Stimulated activated CD8-positive, alpha-beta memory T cell treated with anti-CD3 and anti-CD28 coated beads, Interleukin-4, amount 100 ng/mL, for 4 hours (primary cell): ENCODE measurements at places on chromosomes 7 and 10.
A peak's percentile ranks its signal among the peaks of the same experiment; 100 is the strongest.

DNA sequence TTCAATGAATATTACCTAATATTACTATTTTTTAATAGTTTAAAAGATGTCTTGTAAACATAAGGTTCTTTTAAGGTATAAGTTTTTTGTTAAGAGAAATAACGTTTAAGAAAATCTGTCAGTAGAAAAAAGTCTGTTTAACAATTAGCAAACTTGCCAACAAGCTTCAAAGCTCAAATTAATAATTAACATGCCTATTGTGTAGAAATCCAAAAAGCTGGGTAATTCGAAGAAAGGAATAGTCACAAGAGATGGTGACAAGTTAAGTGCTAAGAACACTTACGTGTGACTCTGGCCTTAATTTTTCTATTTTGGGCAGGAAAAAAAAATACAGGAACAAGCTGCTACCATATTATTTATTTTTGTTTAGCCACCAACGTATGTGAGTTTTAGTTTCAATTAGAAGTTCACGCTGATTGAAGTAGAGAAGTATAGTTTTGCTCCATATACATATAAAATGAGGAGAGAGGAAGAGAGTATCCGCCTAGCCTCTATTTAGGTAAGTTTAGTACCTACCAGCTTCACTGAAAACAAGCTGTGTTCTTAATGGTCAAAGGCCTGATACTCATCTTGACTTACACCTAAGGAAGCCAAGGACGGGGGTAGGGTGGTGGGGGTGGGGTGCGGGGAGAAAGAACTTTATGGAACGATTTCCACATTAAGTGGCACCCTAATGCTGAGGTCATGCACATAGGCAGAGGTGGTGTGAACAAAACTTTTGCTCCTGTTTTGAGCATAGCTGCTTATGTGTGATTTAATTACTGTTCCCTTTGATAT lies 43.4 kb upstream of the AGBL3 start:
- no peak for DNase-seq

DNA sequence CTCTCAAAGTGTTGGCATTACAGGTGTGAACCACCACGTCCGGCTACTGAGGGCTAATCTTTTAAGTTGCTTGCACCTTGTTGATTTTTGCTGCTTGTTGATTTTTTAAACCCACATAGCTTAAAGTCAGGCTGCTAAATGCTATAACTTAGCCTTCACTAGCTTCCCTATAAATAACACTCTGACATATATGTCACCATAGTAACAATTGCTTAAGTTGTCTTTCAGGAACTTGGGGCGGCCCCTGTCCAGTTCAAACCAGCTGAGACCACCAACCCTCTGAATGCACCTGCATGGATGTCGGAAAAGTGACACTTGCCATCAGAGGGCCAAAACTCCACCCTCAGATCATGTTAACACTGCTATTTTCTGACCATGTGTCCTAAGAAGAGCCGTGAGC lies 47.3 kb downstream of the ST8SIA6 start:
- no peak for DNase-seq

GRCh38 chr10:106185951-106186350 lies 978.6 kb downstream of the SORCS1 start:
- DNase-seq, result no peak

- no peak for DNase-seq
Observed at GRCh38 chr10:3869036-3869435, 84.0 kb upstream of the KLF6 start.

- DNase-seq, result no peak
Observed at GRCh38 chr7:90743626-90744025, 147.5 kb downstream of the CDK14 start.

- peak; percentile 34 for DNase-seq
Observed at GRCh38 chr7:786472-787255, 45.6 kb upstream of the SUN1 start.

DNA sequence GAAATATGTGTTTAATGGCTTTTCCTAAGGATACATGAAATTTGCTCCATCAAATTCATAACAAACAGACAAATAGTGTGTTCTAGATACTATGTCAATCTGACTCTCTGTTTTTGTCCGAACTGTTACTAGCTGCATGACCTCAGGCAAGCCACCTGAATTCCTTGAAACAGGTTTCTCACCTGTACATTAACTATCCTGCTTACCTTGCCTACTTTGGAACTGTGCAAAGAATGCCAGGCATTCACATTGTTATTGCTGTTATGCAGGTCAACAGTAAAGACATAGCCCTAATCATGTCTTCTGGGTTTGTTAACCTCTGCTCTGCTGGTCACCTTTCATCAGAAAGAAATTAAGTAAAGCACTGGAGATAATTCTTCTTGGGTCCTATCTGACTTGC lies 1283.9 kb upstream of the CELF2 start:
- DNase-seq, result no peak

DNA sequence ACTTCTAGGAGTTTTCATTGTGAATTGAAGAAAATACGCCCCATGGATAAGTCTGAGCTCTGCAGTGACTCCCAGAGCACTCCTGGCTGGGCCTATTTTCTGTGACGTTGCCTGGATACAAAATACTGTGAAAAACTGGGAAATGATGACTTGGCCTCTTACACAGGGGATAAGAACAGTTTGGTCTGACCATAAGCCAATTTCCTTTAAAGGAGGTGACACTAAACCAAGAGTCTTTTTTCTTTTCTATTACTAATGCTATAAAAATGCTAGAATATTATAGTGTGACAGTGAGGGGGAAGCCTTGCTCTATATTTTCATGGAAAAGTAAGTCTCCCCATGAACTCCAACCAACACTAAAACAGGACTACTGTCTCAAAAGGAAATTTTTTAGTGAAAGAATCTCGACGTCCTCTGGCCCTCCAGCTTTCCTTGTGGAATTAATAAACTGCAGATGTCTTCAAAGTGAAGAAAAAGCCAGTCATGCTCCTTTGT lies 45.5 kb downstream of the MYOF start:
- no peak for DNase-seq

DNA sequence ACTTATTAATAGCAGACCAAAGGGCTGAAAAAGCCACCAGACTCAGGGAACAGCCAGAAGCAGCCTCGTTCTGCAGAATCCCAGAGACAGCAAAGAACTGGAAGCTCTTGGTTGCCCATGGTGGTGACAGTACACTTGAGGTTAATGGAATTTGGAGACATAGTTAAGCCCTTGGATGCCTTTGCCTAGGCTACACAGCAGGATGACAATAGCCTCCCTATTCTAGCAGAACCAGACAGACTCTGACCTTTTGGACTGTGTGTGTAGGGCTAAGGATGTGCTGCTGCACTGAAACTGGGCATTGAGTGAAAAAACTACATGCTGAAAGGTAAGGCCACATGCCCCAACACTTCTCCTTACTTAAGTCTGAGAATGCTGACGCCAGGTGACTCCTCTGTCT lies 22.7 kb downstream of the OTUD1 start:
- no peak for DNase-seq

DNA sequence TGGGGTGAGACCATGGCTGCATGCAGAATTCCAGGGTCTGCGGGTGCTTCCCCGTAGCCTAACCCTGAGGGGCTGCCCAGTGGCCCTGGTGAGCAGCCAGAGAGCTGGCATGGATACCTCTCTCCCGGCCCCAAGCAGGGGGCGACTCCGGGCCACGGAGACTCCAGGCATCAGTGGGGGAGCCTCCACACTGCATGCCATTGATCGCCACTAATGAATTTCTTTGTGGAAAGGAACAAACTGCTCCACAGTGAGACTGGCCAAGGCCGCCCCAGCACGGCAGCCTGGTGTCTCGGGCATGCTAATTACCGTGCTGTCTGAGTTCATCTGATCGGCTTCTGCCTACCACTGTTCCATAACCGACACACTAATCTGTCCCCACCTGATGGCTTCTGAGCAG lies 184.4 kb downstream of the GRID1 start:
- DNase-seq, result no peak

DNA sequence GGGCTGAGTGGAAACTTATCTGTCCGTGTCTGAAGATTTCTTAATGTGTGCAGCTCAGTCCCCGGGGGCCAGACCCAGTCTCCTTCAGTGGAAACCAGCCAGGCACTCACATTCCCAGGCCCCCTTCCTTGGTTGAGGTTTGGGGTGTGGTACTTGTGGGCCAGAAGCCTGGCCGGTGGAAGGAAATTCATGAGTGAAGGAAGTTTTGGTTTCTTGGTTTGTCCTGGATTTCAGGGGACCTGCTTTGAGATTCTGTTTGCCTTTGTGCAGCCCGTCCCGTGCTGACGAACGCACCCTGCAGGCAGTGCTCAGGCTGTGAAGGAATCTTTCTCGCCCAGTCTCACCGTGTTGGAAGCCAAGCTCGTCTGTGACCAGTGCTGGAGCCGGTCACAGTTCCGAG lies 2.9 kb downstream of the INPP5A start:
- DNase-seq, result no peak

GRCh38 chr10:129545261-129545660 lies 78.2 kb downstream of the MGMT start:
- no peak for DNase-seq

DNA sequence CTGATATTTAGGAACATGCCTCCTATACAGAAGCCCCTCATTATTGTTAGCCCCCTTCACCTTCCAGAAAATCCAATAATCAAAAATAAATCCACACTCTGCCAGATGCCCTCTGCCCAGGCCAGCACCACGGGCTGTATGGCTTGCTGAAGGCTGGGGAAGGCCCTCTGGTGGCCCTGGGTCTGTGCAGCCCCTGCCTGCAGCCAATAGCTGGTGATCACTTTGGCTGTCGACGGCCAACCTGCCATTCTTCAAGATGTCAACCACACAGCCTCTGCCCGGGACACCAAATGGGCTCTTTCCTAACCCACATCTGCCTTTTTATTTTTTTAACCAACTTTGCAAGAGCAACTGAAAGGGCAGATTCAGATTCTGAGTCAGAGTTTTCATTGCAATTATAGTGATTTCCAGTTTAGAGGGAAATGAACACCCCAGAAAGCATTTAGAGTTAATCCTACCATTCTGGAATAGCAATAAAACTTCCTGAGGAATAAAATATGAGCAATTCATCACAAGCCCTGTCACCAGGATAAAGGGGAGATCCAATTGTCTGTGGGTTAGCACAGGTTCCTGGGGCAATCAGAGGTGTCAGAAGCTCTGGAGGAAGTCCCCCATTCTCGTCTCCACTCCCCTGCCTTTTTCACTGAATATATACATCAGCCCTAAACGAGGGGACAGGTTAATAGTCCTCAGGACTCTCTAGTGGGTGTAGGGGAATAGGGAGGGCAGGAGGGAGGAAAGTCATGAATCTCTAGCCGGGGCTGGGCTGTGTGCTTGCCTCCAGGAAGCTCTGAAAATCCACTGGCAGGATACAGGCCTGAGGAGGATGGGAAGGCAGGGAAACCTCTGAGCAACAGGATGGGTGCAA lies 211.3 kb downstream of the GRID1 start:
- DNase-seq, result no peak

DNA sequence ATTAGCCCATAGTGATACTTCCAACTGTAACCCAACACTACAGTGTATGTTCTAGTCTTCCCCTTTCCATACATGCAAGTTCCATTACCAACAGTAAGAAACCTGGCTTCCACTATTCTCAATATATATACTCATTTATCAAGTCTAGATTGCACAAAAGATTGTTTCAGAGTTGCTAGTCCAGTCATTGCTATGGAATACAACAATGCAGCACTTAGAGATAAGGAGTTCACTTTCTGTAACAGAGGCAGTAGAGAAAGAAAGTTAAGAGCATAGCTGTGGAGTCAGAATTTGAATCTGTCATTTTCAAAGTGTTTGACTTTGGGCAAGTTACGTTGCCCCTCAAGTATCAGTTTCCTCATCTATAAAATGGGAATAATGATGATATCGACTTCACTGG lies 90.1 kb downstream of the RTKN2 start:
- DNase-seq, result no peak

DNA sequence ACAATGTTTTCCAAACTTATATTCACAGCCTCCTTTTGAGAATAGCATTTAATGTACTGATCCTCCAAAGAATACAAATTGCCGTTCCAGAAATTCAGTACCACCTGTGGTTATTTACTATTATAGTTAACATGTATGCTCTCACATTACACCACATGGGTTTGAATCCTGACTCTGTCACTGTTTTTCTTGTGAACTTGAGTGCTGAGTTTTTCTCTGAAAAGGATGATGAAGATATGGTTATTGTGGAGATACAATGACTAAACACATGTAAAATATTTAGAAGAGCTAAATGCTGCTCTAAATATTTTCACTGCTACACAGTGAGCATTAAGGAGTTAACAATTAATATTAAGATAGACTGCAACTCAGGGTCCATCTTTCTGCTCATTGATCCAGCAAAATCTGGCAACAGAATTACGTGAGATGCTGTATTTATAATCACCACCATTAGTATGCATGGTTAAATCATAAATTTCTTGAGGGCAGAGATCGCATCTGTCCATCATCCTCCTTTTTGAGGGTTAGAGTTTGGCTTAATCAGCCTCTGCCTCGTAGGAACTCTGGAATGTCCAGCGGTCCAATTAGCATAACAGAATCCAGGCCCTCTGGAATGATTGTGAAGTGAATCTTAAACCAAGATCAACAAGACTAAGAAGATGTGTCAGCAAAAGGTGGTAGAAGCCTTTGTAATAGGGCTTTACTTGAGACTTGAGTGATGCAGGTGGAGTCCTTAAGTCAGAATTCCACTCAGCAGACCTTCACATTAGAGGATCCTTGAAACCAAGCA lies 152.8 kb downstream of the MACC1 start:
- no peak for DNase-seq

- no peak for DNase-seq
Observed at GRCh38 chr10:6885284-6885683, 305.2 kb upstream of the PRKCQ start.

DNA sequence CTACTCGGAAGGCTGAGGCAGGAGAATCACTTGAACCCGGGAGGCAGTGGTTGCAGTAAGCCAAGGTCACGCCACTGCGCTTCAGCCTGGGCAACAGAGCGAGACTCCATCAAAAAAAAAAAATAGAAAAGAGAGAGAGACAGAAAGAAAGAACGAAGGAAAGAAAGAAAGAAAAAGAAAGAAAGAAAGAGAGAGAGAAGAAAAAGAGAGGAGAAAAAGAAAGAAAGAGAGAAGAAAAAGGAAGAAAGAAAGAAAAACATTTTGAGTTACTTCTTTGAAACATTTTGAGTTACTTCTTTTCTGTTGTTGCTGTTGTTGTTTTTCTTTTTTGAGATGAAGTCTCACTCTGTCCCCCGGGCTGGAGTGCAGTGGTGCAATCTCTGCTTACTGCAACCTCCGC lies 2.4 kb upstream of the MKI67 start:
- no peak for DNase-seq

GRCh38 chr10:22662733-22663330 lies 51.5 kb downstream of the PIP4K2A start:
- no peak for DNase-seq
